T-helper 22 cell (primary cell): ENCODE measurements at places on chromosomes 1 and 21.

DNA sequence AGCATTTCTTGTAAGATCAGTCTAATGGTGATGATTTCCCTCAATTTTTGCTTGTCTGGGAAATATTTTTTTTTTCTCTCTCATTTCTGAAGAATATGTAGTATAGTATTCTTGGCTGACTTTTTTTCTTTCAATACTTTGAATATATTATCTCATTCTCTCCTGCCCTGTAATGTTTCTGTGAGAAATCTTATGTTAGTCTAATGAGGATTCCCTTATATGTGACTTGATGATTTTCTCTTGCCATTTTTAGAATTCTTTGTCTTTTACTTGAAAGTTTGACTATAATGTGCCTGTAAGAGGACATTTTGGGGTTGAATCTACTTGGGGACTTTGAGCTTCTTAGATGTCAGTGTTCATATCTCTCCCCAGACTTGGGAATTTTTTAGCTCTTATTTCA is 40.0 kb upstream of the PCBP3 start:
- DNase-seq = no peak

GRCh38 chr1:33501309-33501708 is 28.9 kb downstream of the ZSCAN20 start:
- DNase-seq = no peak

GRCh38 chr21:38733972-38734546 is 71.7 kb upstream of the ETS2 start:
- DNase-seq = peak; percentile 16

GRCh38 chr1:7268983-7269382 is 483.7 kb downstream of the CAMTA1 start:
- DNase-seq = no peak

DNA sequence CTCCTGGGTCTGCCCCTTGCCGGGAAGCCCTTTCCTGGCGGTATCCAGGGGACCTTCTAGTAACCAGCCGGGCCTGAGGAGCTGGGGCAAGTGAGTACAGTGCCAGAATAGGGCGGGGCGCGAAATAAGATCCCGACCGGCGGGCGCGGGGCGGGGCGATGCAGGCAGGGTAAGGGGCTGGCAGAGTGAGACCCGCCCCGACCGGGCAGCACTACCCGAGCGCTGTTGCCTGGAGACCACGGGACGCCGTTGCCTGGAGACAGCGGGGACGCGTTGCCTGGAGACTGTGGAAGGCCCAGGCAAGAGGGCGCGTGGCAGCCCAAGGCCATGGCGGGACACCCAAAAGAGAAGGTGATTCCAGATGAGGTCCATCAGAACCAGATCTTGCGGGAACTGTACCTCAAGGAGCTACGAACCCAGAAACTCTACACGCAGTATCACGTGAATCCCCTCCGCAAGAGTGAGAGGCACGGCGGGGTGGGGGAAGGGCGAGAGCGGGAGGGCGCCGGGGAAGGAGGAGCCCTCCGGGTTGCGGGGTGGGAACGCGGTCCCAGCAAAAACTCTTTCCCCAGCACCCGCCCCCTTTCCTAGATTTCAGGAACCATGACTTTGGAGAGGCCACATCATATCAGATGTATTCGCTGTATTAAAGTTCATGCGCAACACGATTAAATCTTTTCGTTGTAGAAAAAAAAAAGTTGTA is 24.3 kb downstream of the EBNA1BP2 start:
- DNase-seq = no peak

GRCh38 chr1:229674042-229674441 is 48.0 kb downstream of the URB2 start:
- no peak for DNase-seq

- no peak for DNase-seq
Observed at GRCh38 chr21:38095220-38095619, 161.6 kb upstream of the KCNJ15 start.

GRCh38 chr1:5427026-5427613 is 565.1 kb downstream of the NPHP4 start:
- no peak for DNase-seq

GRCh38 chr1:230208619-230209261 is 141.7 kb downstream of the GALNT2 start:
- DNase-seq = no peak

DNA sequence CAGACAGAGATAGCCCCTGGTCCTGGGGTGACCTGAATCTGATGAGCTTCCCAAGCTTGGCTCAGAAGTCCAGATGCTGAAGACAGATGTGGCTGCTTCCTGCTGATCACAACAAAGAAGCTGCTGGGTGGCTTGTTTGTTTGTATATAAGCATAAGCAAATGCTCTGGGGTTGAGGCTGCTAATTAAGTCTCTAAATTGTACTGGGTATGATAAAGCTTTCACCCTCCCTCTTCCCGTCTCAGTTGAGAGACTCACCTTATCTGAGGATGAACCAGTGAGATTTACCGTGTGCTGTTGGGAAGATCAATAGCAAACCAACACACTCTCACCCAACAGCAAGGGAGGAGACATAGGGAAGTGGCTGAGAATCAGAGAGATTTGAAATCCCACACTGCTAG is 42.0 kb downstream of the DAB1 start:
- no peak for DNase-seq

DNA sequence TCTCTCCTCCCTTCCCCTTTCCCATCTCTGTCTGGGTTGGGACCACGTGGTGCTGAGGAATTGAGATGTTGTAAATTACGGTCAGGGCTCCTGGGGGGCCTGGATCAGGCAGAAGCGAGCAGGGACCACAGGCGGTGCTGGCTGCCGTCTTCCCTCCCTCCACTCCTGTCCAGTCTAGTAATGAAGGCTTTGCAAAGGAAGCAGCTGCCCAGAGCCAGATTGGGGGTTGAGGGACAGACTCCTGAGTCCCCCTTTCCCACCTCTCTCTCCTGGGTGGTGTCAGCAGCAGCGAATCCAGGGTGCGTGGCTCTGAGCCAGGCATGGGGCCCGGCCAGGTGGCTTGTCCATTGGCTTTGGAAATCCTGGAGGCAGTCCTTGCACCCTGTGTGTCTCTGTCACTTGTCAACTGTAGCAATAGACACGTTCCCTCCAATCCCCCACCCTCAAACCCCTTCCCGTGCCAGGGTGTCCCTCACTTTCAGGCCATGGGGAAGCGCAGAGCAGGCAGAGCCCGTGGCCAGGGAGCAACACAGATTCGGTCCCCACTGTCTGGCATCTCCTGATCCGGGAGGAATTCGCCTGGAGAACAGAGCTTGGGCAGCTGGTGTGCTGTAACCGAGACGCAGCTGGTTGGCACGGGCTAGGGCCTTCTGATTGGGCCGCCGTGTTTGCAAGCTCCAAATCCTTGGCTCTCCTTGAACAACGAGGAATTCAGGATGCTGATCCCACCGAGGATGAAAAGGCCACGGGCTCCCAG is 64.8 kb upstream of the WNT4 start:
- DNase-seq = no peak

- no peak for DNase-seq
Observed at GRCh38 chr1:91338501-91338900, 66.1 kb downstream of the HFM1 start.

DNA sequence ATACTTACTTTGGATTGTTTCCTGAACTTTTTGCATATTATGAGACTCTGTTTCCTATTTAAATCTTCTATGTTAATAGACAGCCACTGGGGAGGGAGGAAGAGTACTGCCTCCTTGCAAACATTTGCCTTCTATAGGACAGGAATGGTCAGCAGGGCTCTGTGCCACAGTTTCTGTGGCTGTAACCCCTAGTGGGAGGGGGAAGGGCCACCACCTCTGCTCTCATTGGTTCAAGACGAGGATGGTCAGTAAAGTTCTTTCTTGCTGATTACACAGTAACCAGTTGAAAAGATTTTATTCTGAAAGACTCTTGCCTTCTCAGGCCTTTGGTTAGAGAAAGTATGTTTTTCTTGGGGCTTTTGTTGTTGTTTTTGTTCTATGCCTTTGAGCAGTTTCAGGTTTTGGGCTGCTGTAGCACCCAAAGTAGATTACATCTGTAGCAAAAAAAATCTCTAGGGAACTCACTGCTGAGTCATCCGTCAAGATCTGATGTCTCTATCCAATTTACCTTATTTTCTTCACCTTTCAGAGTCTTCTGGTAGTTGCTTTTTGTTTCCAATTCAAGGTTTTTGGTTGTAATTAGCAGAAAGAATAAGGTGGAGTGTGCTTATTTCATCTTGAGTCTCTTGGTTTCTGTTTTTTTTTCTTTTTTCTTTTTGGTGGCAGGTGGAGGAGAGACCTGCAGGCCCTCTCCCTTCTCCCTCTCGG is 23.1 kb downstream of the SLC35A3 start:
- no peak for DNase-seq

GRCh38 chr1:1430114-1430982 is 5.1 kb upstream of the VWA1 start:
- no peak for DNase-seq

DNA sequence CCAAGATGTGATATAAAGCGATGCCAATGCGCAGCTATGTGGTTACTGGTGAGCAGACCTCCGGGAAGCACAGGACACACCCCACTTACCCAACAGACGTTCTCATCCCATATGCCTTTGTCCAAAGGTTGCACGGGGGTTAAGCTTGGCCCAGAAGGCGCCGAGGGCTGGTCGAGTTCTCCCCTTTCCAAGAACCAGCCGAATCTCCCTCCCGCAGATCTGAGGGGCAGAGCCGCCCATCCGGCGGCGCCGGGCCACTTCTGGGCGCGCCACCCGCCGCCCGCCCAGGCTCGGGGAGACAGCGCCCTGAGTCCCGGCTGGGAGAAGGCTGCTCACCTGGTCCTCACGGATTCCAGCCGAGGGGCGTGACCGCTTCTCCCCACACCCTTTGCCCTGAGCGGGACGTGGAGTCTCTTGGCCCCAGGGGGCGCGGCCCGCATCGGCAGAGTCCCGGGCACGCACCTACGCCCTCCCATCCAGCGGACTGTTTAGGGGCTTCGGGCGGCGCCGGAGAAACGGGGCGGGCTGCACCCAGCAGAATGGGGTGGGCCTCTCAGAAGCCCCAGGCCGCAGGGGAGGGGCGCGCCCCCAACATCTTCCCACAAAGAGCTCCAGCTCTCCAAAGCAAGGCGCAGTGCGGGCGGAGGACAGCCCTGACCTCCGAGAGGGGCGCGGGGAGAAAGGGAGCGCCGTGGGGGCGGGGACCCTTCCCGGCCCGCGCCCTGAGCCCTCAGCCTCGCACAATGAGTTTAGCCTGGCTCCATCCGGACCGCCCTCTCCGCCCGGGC is 615 bp downstream of the GPR161 start:
- no peak for DNase-seq

- DNase-seq = no peak
Observed at GRCh38 chr1:174005032-174005431, 17.1 kb downstream of the RC3H1 start.

DNA sequence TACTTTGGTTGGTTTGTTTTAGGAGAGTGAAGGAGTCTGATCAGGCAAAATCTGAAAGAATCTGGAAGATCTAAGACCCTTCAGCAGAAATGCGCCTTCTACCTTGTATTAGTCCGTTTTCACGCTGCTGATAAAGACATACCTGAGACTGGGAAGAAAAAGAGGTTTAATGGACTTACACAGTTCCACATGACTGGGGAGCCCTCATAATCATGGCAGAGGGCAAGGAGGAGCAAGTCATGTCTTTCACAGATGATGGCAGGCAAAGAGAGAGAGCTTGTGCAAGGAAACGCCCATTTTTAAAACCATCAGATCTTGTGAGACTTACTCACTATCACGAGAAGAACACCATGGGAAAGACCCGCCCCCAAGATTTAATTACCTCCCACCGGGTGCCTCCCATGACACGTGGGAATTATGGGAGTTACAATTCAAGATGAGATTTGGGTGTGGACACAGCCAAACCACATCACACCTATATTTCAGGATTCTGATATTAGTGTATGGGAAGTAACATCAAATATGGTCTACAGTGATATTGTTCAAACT is 99.3 kb downstream of the GLUL start:
- DNase-seq = no peak

- DNase-seq = no peak
Observed at GRCh38 chr1:93177991-93178390, 2.2 kb downstream of the TMED5 start.

DNA sequence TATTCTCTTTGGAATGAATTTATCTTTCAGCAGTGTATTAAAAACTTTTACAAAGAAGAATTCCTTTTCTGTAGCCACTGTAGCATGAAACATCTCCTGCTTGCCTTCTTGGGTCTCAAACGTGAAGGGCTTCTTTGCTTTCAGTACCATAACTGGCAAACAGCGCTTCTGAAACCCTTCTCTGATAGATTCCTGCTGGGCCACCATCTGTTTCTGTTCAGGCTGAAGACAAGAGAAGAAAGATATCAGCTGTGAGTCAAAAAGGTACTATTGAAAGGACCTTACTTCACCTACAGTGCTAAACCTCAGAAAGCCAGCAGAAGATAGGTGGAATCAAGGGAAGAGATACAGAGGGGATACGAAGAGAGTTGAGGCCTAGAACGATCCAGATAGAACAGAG is 10.5 kb downstream of the AIM2 start:
- no peak for DNase-seq

- DNase-seq = no peak
Observed at GRCh38 chr1:19260211-19261138, 8.9 kb downstream of the MRTO4 start.

DNA sequence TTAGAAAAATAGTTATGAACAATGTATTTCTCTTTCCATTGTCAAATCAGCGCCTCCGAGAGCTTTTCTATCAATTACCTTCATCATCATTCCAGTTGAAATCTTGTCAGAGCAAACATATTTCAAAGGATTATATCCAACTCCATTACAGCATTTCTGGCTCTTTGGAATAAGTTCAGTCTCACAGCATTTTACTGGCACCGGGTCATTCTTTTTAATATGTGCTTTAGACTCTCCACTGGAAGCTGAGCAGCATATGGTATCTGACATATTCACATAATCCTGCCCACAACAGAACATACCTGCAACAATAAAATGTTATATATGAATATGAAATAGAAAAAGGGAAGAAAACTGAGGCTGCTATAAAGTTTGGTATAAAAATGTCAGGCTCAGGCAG is 222.9 kb downstream of the KCTD3 start:
- no peak for DNase-seq

GRCh38 chr1:41434748-41435449 is 49.6 kb downstream of the EDN2 start:
- DNase-seq = no peak

DNA sequence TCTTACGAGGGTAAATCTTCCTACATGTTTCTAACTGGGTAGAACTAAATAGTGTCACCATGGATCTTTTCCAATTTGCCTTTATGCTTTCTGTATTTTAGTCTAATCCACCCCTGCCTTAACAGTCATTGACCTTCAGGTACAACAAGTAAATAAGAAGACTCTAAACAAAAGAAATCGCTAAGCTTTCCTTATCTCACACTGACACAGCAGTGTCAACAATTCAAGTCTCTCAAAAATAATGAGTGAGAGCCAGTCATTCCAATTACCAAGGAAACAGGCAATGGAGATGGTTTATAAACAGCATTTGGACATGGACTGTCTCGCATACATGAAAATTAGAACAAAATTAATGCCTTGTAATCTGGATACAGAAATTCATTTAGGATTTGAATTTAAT is 365.8 kb downstream of the VAV3 start:
- no peak for DNase-seq

- no peak for DNase-seq
Observed at GRCh38 chr1:219533280-219533679, 79.6 kb downstream of the ZC3H11B start.

- no peak for DNase-seq
Observed at GRCh38 chr1:33424205-33424604, 6.7 kb downstream of the PHC2 start.
